ENCODE measurements at places on chromosomes 3 and 15.

GRCh38 chr15:60899322-60899966 lies 329.7 kb downstream of the RORA start:
- no peak for DNase-seq
- no peaks in the 10 kb centered on the region for H3K36me3 ChIP-seq
- H3K27ac ChIP-seq: no peak overlapping the region
- no peaks in the 10 kb centered on the region for H3K27me3 ChIP-seq

DNA sequence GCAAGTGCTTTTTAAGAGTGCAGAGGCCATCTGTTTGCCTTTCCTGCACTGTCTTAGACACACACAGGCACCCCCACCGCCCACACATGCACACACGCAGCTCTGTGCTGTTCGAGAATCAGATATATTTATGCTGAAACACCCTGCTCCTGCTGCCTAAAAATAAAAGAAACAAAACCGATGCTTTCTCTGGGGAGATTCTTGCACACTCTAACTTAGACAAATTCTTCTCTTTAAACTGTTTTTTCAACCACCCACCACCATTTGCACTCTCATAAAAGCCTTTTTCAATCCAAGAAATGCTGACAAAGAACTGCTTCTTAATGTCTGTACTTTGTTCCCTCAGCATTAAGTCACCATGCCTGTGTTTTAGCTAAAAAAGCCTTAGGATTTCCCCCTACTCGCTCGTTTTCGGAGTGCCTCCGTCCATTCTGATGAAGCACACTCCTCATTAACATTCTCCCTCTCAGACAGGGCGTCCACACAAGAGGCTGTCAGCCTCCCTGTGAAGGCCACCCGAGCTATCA lies 26.2 kb downstream of the SLC12A8 start:
- no peak overlapping the region for H3K27ac ChIP-seq
- no peaks in the 10 kb centered on the region for H3K27me3 ChIP-seq
- H3K36me3 ChIP-seq: no peaks in the 10 kb centered on the region
- H3K4me3 ChIP-seq: no peak overlapping the region
- H3K4me1 ChIP-seq: peaks cover 24% of the 10 kb centered on the region

- no peak overlapping the region for H3K27ac ChIP-seq
- no peaks in the 10 kb centered on the region for H3K36me3 ChIP-seq
- peaks cover 12% of the 10 kb centered on the region for H3K27me3 ChIP-seq
- no peak for DNase-seq
- no peak overlapping the region for H3K4me3 ChIP-seq
Measured at GRCh38 chr3:142958707-142959106, 4.8 kb downstream of the PAQR9 start.

- H3K27me3 ChIP-seq: no peaks in the 10 kb centered on the region
- no peak for DNase-seq
- no peaks in the 10 kb centered on the region for H3K4me1 ChIP-seq
- no peak overlapping the region for H3K27ac ChIP-seq
- H3K36me3 ChIP-seq: no peaks in the 10 kb centered on the region
Measured at GRCh38 chr15:93203036-93203435, 114.0 kb upstream of the RGMA start.

DNA sequence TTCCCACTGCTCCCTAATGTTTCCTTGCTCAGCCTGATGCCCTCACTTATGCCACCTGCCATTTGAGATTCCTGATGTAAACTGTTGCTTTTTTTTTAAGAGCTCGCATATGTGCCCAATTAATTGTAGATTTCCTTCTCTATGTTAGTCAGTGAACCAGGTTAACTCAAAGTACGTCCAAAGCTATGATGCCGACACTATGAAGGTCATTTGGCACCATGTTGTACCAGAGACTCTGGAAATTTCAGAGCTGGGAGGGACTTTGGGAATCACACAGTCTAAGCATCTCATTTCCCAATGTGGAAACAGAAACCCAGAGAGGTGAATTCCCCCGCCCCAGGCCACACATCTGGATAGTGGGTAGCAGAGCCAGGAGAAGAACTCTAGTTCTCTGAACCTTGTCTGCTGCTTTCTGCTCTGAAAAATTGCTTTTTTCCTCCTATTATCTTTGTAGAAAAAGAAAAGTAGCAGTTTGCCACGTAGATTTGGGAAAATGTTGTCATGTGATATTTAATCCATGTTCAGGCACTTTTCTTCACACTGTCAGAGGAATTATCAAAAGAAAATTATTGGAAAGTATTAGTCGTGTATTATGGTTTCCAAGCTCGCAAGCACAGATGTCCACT lies 38.5 kb upstream of the TNFAIP8L3 start:
- no peak overlapping the region for H3K4me3 ChIP-seq
- H3K27me3 ChIP-seq: no peaks in the 10 kb centered on the region
- DNase-seq: no peak
- H3K27ac ChIP-seq: peak overlapping the region; percentile 26
- H3K4me1 ChIP-seq: peaks cover 8% of the 10 kb centered on the region
- H3K36me3 ChIP-seq: no peaks in the 10 kb centered on the region

DNA sequence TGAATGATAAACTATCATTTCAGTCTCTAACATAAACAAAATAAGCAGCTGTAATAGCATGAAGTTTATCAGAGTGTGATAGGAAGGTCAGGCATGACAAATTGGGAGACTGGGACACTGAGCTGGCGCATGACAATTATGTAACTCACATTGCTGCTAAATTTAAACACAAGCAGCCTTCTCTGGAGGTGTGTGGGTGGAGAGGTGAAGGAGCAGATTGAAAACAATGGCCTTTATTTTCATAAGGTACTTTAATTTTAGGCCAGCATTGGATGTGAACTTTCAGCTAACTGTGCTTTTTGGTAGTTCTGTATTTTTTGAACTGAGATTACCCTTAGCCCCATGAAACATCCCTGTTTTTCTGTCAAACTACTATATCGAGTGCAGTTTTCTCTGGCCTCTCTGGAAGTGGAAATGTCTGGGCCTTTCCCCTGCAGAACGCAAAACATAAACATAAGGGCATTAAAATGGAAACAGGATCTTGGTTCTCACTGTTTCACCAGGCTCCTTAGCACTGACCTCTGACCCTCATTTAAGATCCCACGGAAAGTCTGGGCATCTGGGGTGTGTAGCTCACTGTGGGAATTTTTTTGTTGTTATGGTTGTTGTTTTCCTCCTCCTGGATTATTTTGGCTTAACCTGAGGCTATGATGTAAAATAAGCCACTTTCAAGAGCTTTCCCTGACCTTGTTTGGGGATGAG lies 160.1 kb upstream of the DPH6 start:
- DNase-seq: no peak
- peak overlapping the region; percentile 36 for H3K27ac ChIP-seq
- H3K36me3 ChIP-seq: no peaks in the 10 kb centered on the region
- peaks cover 6% of the 10 kb centered on the region for H3K4me1 ChIP-seq

GRCh38 chr3:26105261-26105660 lies 315.4 kb downstream of the OXSM start:
- H3K27ac ChIP-seq: no peak overlapping the region
- H3K36me3 ChIP-seq: no peaks in the 10 kb centered on the region
- H3K4me3 ChIP-seq: no peak overlapping the region
- no peaks in the 10 kb centered on the region for H3K27me3 ChIP-seq
- no peak for DNase-seq
